ENCODE measurements at places on chromosomes 2 and 18. TPM values are rescaled to one million over a fixed set of nuclear protein-coding genes. Genes with fewer than 3 reads are reported as not detected.

The TBR1 gene
- total RNA-seq, result not detected

The CFAP65 gene
- 2.6 TPM for total RNA-seq

The ALPG gene
- total RNA-seq, result not detected

The APLF gene
- total RNA-seq, result 25.9 TPM

The SH3BP4 gene
- 21.8 TPM for total RNA-seq

The SCN7A gene
- total RNA-seq, result 50.6 TPM

All from uterus (tissue), 4 donors.